Epithelial cell of prostate (primary cell): ENCODE measurements at places on chromosomes 2 and 18.

GRCh38 chr2:128710729-128711128, 392.1 kb upstream of the HS6ST1 start:
- no peak for DNase-seq

DNA sequence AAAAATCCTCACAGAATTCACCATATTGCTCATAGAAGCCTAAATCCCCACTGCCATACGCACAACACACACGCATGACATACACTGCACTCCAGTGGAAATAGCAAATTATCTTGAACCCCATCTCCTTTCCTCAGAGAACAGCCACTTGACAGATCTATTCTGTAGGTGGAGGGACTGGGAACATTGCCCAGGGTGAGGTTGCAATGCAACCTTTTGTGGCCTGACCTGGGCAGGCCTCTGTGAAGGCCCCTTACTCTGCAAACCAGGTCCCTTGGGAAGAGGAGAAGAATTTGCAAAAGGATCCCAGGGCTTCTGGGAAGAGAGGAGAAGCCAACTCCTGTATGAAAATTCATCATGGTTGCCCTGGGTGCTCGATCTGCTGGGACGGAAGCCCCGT, 51.9 kb downstream of the SDC1 start:
- DNase-seq: no peak

GRCh38 chr2:200359552-200359951, 53.1 kb downstream of the SPATS2L start:
- DNase-seq: no peak

GRCh38 chr2:85134255-85134895, 1.2 kb downstream of the TCF7L1 start:
- no peak for DNase-seq

- no peak for DNase-seq
Observed at GRCh38 chr2:157699009-157699408, 70.3 kb upstream of the ACVR1C start.

- no peak for DNase-seq
Observed at GRCh38 chr2:56130463-56131070, 53.2 kb upstream of the CCDC85A start.

- DNase-seq: no peak
Observed at GRCh38 chr2:235157746-235158482, 206.1 kb downstream of the SH3BP4 start.

DNA sequence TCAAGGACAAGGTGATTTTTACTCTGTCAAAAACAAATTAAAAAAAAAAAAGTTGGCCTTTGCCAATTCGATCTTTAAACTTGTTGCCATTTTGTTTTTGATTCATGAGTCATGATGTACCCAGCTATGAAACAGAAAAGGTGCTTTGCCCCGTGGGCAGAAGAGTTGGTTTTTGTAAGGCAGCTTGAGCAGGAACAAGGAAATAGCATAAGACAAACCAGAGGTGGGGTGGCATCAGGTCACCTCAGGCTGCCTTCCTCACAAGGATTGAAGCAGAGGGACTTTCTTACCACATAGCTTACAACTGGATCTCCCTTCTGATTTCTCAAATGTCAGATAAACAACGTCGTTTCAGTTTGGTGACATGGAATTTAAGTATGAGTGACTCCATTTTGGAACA, 123.8 kb downstream of the ARL4C start:
- peak; percentile 60 for DNase-seq

GRCh38 chr18:8800876-8801262, 95.5 kb downstream of the MTCL1 start:
- DNase-seq: no peak

DNA sequence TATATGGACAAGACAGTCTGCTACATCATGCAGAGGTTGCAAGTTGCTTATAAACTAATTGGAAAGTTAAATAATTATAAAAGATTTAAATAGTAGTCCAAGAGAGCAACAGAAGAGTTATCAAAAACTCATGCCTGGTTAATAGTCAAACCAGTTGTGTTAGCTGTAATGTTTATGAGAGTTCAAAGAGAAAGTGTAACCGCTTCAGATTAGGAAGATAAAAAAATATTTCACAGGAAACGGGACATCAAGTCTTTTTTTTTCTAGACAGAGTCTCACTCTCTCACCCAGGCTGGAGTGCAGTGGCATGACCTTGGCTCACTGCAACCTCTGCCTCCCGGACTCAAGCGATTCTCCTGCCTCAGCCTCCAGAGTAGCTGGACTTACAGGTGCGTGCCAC, 34.6 kb upstream of the RNF125 start:
- no peak for DNase-seq

DNA sequence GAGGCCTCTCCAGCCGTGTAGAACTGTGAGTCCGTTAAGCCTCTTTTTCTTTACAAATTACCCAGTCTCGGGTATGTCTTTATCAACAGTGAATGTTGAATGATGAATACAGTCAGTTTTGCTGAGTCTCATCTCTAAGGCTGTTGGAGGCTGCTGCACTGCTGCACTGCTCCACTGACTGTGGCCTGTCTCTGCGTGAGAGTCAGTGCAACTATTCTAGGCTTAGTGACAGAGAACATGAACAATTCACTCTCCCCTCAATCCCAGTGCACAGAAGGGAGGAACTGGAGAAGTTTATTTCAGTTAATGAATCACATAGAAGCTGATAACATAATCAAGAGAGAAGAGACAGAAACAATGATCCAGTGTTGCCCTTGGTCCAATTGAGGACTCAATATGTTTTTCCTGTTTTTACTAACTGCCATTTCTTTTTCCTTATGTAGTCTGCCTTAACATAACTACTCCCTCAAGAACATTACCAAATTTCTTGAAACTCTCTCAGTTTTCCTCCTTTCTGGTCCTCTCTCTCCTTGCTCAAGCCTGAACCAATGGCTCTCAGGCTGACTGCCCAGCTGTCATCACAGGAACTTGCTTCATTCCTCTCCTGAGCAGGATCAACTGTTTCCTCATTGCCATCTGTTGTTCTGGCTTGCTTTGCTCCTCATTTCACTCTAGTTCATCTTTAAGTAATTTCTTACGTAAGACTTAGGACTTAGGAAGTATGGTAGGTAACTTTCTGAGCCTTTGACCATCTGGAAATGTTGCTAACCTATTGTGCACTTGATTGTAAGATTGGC, 483.2 kb downstream of the METTL4 start:
- DNase-seq: no peak

- no peak for DNase-seq
Observed at GRCh38 chr18:37396971-37397720, 168.5 kb downstream of the CELF4 start.

DNA sequence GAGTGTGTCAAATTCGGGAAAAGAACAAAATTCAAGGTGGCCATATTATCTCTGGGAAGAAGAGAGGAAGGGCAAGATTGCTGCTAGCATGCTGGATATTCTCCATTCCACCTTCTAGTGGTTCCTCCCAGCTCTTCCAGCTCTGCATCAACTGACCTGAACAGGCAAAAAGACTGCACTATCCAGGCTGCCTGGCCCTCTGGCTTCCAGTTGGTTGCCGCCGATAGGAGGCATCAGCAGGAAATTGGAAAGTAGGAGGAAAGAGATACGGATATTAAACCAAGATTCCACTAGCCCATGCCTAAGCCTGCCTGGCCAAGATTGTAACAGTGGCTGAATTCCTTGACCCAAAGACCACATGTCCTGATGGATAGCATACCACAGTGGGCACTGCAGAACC, 1.7 kb upstream of the RTTN start:
- DNase-seq: no peak

DNA sequence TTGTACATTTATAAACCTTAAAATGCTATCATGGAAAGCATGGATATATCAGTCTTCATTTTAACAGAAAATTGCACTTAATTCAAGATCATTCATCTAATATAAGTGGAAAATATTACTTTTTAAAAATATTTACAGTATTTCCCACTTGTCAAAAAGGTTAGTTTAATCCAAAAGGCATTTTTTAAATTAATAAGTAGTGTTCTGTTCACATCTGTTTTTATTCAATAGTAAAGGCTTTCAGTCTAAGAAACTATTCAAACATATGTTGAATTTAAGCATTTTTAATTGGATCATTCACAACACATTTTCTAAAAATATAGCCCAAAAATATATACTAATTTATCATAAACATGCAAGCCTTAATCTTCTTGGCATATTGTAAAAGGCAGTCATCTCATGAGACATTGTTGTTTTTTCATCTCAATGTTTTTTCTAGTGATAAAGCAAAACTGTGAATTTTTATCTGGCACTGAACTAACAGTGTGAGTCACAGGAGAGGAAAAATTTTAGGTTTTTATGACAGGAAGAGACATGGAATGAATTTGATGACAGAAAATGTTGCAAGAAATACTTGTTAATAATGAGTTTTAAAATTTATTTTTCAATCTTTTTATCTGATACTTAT, 1642.5 kb upstream of the TMEFF2 start:
- no peak for DNase-seq

GRCh38 chr2:152480821-152481399, 145.9 kb downstream of the FMNL2 start:
- no peak for DNase-seq

DNA sequence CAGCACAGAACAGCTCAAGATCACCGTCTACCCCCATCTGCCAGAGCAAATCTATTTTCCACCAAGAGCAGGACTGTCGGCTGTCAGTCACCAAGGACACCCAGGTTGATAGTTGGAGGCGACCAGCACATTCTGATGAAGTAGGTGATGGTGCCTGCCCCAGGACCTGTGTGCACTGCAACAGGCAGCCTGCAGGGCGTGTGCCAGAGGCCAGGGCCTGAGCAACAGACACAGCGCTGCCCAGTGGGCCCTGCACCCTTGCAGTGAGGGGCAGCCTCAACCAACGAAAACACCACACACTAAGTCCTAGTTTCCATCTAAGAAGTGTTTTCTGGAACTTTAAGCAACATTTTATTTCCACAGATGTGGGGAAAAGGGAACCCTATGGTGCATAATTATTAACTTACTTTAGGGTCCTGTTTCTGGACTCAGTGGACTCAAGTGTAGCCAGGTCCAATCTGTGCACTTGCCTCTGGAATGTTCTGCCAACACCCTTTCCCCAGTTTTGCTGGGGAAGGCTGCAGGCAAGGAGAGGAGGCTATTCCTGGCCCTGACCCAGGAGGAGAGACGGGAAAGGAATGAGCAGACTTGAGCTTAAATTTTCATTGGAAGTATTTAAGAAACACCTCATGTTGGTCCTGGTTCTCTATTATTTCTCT, 61.5 kb downstream of the ADNP2 start:
- no peak for DNase-seq

DNA sequence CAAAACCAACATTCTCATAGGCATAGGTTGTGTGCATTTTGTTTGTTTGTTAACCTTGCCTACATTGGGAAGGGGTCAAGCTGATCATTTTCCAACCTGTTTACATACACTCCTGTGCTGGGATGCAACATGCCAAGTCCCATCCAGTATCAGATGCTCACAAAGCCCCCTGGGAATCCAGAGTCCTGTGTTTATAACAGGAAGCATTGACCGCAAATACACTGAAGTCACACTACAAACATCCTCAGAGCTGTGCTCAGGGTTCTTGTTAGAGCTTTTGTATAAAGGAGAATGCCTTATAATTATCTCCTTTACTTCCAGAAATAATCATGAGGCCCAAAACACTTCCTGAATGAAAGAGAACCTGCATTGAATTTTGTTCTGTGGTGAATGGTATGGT, 488.7 kb upstream of the TCF4 start:
- DNase-seq: no peak

DNA sequence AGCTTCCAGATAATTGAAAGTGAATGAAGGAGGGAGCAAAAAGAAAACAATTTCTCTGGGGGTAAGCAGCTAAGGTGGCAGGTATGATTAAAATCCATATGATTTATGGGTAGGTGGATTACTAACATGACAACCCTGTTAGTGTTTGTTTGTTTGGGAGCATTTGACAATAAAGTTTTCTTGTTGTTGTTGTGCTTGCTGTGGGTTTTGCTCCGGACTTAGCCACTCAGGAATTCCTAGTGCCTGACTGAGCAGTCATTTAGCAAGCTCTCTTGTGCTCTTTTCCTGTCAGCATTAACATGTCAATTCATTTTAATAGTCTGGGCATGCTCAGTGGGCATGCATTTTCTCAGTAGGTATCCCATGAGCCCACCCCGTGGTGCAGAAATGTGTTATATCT, 674.8 kb upstream of the ZEB2 start:
- DNase-seq: no peak

DNA sequence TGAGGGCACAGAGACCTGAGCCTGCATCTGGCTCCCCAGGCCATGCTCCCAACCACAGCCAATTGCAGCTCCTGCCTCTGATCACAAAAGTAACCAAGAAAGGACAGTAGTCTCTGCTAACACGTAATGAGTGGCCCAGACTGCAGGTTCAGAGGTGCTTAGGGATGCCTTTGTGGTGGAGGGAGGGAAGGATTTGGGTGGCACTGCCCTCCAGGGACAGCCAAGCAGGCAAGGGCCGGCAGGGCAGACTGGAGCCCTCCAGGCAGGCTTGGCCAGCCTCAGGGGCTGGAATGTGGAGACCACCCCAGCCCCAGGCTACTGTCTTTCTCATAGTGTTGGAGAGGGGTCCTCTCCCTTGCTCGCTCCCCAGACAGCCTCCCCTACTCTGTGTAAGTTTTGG, 114.5 kb upstream of the SMAD2 start:
- no peak for DNase-seq

- no peak for DNase-seq
Observed at GRCh38 chr2:62287899-62288880, 92.3 kb downstream of the B3GNT2 start.

- no peak for DNase-seq
Observed at GRCh38 chr2:240213476-240214421, 73.3 kb upstream of the OTOS start.

- DNase-seq: no peak
Observed at GRCh38 chr2:69943843-69944525, 17.4 kb downstream of the ASPRV1 start.

DNA sequence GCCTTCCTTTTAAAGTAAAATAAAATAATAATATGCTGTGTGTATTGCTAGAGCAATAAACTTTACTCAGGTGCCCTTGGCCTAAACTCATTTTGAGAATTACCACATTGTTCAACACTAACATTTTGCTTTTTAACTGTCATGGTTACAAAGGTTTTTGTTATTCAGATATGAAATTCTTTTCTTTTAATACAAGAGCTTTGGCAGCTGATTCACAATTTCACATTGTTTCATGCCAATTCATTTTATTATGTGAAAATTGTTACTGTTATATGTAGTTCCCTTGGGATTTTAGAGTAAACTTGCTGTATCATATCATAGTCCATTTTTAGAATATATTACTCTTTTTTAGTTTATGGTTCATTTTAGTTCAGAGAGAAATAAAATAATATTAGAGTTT, 65.8 kb upstream of the ZNF804A start:
- no peak for DNase-seq

DNA sequence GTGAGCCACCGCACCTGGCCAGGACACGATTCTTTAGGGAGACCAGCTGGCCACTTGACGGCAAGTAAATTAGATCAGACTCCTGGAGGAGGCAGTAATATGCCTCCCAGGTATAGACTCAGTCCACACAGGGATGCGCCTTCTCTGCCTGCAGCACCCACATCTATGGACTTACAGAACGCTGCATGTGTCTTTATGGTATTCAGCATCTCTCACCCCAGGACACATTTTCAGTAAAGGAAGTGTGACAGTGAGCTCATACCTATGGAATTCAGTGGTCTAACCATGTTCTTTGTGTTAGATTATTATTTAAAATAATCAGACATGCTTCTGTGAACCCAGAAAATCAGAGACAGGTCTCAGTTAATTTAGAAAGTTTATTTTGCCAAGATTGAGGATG, 5.9 kb upstream of the NARS1 start:
- no peak for DNase-seq
